ENCODE measurements at places on chromosomes 6 and 20.
A peak's percentile ranks its signal among the peaks of the same experiment; 100 is the strongest.

GRCh38 chr6:33417128-33417902 lies 592 bp downstream of the CUTA start:
- DNase-seq, result no peak

- no peak for DNase-seq
These were observed 21.5 kb upstream of the HS3ST5 start for GRCh38 chr6:114364301-114364700.

DNA sequence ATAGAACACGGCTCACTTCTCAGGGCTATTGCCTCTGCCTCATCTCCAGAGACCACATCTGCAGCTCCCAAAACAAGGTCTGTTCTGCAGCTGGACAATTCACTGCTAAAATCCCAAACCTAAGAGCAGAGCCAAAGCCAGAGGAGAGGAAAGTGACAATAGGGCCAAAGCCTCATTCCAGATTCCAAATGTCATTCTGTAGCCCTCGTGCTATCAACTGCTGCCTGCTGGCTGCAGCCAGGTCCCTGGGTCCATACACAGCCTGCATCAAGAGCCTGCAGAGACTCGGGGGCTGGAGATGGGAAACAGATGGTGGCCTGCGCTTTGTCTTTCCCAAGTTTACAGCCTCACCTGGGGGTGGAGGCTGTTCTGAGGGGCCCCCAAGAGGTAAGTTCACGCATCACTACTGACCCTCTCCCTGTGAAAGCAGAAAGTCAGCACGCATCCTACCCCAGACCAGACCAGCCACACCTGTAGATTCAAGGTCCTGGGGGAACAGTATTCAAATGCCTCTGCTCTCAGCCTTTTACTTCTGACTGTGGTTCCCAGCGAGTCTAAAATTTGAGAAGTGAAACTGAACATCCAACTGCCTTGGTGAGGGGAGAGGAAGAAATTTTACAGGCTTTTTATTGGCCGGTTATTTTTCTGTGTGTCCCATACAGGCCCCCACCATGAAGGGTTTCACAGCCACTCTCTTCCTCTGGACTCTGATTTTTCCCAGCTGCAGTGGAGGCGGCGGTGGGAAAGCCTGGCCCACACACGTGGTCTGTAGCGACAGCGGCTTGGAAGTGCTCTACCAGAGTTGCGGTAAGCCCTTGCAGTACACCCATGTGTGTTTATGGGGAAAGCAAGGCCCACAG lies at the start of gene LY86:
Gene LY86 (plus strand): TSS at position 657 of the 860 bp plus-strand sequence. CDS start 15 bp downstream, at position 672.
- DNase-seq, result no peak

GRCh38 chr20:13341737-13342393 lies 120.8 kb downstream of the ISM1 start:
- DNase-seq, result no peak

GRCh38 chr20:33883164-33883563 lies 72.0 kb downstream of the CHMP4B start:
- no peak for DNase-seq

DNA sequence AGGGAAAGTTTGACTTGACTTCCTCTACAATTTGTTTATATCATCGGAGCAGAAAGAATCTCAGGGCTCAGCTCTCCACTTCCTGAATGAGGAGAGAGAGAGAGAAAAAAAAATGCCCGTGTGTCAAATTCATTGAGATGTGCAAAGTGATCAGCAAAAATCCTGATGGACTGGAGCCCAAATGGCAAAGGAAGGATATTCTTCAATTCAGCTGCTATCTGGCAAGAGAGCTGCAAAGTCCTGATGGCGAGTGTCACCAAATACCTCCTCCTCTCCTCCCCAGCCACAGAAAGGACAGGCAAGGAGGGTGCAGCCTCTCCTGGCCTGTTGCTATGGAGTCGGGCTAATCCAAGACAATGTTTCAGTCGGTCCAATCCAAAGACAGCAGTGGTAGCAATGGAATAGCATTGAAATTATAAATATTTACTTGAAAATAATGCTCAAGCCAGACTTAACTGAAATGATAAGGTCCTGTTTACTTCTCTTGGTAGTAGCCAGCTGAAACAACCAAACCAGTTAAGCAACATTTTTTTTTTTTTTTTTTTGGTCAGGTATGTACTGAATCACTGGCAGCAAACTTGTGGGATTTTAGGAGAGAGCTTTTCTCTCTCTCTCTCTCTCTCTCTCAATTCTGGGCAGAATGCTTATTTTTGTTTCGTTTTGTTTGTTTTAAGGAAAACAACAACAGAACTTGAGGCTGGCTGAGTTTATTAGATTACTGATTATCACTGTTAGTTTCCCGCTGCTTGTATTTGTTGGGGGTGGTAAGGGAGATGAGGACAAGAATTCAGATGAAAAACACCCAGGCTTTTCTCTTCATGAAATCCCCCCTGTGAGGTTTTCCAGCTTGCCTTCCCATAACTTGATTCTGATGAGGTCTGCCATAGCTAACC lies 204.2 kb downstream of the BCAS1 start:
- no peak for DNase-seq

GRCh38 chr6:158717341-158718330 lies 67.8 kb downstream of the SYTL3 start:
- DNase-seq, result peak; percentile 24

DNA sequence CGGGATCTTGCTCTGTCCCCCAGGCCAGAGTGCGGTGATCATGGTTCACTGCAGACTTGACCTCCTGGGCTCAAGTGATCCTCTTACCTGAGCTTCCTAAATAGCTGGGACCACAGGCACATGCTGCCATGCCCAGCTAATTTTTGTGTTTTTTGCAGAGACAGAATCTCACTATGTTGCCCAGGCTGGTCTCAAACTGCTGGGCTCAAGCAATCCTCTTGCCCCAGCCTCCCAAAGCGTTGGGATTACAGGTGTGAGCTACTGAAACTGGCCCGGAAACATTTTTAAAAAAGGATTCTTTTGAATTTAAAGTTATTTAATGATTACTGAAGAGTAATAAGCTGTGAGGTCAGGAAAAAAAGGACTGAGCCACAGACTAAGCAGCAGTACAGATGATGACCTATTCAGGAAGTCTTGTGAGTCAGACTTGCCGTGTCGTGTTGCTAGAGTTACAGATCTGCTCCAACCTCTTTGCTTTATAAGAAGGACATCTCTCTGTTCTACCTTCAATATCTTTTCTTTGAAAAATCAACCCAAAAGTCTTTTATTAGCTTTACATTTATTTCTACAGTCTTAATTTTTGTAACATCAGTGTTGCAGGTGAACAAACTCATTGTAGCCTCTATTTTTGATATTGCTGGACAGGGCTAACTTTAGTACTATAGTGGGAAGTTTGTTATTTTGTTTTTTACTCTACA lies 108.7 kb downstream of the NCOA3 start:
- DNase-seq, result no peak

- no peak for DNase-seq
These were observed 12.1 kb downstream of the SYNGAP1 start for GRCh38 chr6:33431880-33432541.

All from GM12891 (cell line).